ENCODE measurements at places on chromosomes 11 and 22.

GRCh38 chr11:6895010-6895409, 2.7 kb upstream of the OR2D2 start:
- DNase-seq: no peak

GRCh38 chr11:75271730-75272129, 31.2 kb downstream of the TPBGL start:
- DNase-seq: no peak

DNA sequence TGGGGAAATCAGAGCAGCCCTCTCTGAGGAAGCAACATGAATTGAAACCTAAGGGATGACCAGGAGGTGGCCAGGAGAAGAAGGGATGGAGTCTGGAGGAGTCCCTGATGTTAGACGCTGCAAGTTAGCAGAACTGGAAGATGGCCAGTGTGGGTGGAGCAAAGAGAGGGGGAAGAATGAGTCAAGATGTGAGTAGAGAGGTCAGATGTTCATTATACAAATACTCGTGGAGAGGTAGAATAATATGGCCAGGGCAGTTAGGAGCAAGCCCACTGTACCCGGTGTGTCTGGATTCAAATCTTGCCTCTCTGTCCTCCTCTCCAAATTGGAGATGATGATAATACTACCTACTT, 242.0 kb downstream of the TENM4 start:
- DNase-seq: no peak

DNA sequence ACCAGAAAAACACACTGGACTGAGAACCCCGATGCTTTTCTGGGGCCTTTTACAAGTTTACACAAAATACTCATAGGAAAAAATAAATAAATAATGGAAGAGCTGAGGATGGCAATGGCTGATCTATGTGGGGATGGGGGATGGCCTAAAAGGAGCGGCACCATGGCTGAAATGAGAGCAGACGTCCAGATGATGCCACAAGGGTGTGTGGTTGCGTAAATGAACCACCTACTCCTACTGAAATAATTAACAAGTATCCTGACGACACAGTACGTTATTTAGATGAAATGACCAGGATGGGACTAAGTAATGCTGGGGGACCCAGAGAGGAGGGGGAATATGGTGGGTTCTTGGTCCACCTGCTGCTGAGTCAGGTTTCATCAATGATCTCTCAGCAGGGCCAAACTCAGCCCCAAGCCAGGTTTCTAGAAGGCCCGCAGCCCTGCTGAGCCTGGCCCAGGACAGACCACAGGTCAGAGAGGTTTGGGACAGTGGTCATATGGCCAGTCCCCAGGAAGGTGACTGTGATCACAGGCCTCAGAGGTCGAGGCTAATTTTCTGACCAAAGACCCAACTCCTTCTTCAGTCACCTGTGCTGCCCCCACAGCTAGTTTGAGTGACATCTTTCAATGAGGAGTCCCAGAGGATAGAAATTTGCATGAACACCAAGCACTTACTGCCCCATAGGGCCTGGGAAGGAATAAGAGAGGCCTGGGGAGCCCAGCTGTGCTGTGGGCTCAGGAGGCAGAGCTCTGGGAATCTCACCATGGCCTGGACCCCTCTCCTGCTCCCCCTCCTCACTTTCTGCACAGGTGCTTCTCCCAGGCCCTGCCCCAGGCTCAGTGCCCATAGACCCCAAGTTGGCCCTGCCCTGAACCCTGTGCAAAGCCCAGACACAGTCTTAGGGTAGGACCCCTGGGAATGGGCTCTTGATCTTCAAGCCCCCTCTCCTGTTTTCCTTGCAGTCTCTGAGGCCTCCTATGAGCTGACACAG, 76.3 kb upstream of the IGLL5 start:
- peak; percentile 15 for DNase-seq

DNA sequence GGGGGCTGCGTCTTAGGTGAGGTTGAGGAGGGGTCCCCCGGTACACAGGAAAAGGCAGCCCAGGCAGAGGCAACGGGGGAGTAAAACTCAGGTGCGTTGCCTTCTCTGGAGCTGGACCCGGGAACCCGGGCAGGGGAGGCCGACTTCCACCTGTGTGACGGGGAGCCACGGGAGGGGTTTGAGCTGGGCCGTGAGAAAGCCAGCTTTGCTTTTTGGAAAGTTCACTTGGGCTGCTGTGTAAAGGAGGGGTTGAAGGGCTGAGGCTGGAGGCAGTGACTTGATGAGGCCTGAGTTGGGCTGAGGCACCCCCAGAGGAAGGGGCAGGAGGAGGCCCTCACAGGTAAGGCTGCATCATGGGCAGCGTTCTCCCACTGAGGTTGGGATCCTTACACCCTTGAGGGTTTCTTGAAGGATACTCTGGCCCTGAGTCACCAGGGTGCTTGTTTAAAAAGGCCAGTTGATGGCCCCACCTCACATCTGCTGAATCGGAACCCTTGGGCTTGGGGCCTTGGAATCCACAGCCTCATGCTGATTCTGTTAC, 47.2 kb downstream of the CHRDL2 start:
- DNase-seq: no peak

GRCh38 chr22:23055449-23056179, 14.7 kb upstream of the GNAZ start:
- no peak for DNase-seq

DNA sequence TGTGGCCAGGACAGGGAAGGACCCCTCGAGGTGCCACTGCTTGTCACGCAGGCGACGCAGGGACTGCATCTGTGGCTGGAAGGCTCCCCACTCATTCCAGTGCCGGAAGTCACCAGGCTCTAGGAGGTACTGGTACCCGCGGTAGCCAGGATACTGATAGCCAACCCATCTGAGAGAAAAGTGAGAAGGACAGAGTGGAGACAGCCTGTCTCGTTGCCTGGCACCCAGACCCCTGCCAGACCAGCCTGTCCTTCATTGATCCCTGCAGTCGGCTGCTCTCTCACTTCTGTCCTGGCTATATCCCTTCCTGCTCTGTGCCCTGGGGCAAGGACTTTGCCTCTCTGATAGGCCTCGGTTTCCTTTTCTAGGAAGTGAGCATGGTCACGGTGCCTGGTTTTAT, 9.6 kb upstream of the TPST2 start:
- no peak for DNase-seq

DNA sequence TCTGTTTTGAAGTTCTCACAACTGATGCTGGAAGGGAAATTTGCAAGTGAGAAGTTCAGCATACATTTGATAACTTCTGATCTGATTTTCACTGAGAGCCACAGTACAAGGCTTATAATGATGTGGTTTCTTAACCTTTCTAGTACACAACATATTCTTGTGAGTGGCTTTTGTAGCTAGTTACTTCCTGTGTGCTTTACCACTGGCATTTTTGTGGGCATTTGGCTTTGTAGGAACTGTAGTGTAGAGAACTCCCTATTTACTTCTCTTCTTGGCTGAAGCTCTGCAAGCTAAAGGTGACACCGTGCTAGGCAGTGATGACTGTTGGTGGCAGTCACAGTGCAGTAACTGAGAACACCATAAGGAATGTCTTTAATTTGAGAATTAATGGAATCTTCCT, 14.9 kb downstream of the USP47 start:
- peak; percentile 4 for DNase-seq

DNA sequence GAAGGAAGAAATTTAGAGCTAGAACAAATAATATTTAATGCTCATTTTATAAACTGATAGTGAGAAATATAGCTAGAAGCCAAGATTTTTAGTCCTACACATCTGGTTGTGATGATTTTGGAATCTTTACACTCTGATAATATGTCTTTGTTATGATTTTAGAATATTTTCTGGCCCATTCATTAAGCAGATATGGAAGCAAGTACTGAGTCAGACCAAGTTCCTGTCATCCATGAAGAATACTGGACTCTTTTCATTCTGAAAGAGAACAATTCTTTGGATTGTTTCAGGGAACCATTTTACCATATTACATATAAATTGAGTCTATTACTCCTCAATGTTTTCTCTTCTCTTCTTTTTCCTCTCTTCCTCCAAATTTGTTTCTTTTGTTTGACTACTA, 227.4 kb downstream of the TMEM135 start:
- no peak for DNase-seq

DNA sequence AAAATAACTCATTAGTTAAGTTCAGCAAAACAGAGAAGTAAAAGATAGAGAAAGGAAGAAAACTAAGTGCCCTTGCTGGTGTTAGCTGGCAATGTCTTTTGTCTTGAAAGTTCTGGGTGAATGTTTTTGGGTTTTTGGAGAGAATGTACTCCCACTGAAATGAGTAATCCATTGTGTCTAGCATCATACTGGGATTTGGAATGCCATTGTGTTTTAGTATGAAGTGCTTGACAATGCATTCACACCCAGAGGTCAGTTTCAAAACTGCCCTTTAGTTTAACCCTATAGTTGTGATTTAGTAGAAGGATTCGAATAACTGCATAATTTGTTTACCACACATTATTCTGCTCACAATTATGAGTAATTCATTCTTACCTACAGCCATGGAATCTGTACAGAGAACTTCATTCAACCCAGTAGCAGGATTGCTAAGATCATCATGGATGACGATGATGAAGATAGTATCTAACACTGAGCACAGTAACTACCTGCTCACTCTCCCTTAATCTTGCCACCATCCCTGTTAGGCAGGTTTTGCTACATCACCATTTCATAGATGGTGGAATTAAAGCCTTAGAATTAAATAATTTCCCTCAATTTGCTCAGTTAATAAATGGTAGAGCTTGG, 33.9 kb downstream of the MAML2 start:
- DNase-seq: no peak

DNA sequence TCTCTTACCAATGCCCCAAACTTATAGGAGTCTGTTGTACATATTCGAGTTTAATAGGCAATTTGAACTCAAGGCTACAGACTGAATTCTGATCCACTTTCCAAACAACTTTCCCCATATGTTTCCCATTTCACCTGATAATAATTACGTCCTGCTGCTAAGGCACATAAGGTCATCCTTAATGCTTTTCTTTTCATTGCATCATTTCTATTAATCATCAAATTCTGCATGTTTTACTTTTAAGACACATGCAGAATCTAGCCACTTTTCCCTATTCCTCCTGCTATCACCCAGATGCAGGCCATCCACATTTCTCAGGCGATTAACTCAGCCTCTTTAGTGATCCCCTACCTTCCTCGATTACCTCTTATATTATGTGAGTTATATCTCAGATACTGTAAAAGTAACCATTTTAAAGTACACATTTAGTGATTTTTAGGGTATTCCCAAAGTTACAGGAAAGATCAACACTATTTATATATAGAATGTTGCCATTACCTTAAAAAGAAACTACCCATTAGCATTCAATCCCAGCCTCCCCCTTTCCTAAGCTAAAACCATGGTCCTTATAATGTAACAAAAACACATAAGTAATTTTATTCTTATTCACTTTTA, 14.9 kb downstream of the XKR3 start:
- no peak for DNase-seq

- DNase-seq: no peak
Observed at GRCh38 chr11:85318573-85318972, 308.6 kb downstream of the DLG2 start.

DNA sequence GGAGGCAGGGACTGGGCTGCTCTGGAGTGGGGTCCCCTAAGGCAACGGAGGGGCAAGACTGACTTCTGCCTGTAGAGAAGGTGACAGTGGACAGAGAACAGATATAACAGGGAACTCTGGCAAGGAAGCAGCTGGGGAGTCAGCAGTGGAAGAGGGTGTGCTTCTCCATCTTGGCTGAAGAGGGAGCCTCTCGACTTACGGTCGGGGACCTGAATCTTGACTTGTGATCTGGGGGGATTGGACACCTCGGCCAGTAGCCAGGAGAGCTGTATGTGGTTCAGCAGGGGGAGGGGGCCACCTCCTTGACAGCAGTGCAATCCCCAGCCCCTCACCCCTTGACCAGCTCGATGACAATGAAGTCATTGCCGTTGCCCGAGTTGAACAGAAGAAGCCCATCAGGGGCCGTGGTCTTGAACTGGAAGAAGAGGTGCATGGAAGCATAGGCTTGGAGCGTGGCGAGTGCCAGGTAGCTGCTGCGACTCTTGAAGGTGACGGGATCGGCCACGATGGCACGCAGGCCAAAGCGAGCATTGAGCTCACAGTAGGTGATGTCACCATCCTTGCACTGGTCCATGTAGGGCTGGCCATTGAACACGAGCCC, 60.0 kb downstream of the SLC22A12 start:
- DNase-seq: peak; percentile 63

- no peak for DNase-seq
Observed at GRCh38 chr11:87560352-87560751, 522.6 kb downstream of the TMEM135 start.

DNA sequence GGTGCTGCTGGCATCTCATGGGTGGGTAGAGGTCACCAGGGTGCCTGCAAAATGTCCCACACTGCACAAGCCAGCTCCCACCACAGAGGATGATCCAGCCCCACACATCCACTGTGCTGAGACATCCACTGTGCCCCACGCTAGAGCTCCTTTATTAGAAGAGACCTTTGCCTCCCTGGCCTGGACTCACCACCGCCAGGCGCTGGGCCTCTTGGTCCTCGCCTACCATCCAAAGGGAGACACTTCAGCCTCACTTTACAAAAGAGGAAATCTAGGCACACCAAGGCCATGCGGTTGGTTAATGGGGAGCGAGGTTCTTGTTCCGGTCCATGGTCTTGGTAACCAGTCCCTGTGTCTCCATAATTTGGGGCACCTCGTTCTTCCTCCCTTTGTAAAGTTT, 3.4 kb upstream of the ANO1 start:
- DNase-seq: no peak

DNA sequence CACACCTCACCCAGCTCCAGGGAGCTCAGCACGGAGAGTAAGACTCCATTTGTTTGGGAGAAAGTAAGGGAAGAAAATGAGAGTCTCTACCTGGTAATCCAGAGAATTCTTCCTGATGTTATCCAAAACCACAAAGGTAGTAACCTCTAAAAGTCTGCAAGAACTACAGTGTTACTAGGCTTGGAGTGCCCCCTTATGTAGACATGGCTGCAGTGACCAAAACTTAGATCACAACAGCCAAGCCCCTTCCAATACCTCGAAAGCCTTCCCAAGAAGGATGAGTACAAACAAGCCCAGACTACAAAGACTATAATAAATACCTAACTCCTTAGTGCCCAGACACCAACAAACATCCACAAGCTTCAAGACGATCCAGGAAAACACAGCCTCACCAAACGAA, 4.9 kb downstream of the UBE2L6 start:
- no peak for DNase-seq

- no peak for DNase-seq
Observed at GRCh38 chr11:100851147-100851546, 164.1 kb downstream of the ARHGAP42 start.

DNA sequence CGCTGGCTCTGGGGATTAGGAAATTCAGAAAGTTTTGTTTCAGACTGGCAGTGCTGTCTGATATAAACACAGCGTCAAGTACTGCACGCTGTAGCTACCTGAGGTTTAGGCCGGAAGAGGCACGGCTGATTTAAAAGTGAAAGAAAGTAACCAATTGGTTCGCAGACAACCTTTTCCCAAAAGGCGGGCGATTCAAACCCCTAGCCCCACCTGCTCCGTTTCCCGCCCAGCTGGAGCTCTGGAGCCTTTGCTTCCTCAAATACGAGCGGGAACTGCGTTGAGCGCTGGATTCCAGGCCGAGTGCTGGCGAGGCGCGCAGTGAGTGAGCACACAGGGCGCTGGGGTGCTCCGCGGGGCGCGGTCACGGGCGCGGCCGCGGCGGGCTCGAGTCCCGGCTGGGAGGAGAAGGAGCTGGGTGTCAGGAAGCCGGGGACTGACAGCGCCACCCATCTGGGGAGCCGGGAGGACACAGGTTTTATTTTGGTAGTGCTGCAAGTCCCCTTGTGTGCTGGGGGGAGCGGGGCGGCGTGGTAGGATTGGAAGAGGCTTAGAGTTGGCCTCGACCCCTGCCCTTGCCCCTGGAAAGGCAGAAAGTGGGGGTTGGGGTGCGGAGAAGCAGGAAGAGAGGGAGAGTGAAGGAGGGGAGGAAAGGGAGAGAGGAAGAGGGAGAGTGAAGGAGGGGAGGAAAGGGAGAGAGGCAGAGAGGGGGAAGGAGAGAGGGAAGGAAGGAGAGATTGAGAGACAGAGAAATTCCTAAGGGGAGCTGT, 2.1 kb downstream of the FAM111A start:
- DNase-seq: peak; percentile 86
